Stimulated activated CD4-positive, alpha-beta T cell treated with anti-CD3 and anti-CD28 coated beads, Interleukin-12 subunit alpha, Interleukin-12 subunit beta, amount 100 ng/mL, for 24 hours (primary cell): ENCODE measurements at places on chromosomes 7 and 10.

DNA sequence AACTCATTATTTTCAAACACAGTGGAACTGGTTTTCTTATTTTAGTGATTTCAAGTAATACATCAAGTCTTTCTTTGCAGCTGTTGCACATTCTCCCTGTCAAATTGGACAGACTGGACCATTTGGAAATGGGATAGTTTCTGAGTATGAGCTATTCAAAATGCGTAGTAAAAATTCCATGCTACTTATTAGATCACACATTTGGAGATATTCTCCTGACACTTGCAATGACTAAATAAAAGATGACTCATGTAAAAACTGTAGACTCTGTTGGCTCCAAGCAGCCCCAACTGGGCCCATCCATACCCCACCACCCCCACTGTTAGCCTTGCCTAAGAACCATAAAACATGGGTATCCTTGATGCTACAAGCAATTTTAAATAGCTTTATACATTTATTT is 25.9 kb upstream of the BICC1 start:
- no peak for DNase-seq

DNA sequence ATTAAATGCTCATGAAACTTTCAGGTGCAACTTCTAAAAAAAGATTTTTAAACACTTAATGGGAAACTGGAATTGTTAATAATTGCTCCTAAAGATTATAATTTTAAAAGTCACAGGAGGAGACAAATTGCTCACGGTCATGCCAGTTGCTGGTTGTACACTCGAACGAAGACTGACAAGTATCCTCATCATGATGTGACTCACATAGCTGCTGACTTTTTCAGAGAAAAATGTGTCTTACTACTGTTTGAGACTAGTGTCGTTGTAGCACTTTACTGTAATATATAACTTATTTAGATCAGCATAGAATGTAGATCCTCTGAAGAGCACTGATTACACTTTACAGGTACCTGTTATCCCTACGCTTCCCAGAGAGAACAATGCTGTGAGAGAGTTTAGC is 79.3 kb downstream of the ITGB8 start:
- DNase-seq, result no peak

DNA sequence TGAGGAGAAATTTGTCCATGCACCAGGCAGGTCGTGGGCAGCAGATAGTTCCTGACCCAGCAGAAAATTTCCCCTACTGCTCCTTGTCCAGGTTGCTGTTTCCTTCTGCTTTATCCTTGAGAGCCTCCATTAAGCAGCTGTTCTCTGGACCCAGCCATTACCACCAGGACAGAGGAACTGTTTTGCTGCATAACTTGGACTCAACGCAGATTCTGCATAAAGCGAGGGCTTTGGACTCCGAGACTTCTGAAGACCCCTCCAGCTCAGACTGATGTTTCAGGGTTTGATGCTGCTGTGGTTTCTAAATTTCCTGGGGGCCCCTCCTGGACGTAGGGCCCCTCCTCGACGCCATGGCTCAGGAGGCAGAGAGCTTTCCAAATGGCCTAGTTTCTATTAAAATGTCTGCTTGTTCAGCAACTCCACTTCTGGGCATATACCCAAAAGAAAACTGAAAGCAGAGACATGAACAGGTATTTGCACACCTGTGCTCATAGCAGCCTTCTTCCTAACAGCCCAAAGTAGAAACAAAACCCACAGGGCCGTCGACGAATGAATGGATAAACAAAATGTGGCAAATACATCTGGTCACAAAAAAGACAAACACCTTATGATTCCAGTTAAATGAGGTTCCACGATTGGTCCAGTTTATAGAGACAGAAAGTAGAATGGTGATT is 28.3 kb upstream of the LMTK2 start:
- DNase-seq, result no peak

GRCh38 chr7:104927055-104927454 is 87.0 kb upstream of the KMT2E start:
- DNase-seq, result no peak

DNA sequence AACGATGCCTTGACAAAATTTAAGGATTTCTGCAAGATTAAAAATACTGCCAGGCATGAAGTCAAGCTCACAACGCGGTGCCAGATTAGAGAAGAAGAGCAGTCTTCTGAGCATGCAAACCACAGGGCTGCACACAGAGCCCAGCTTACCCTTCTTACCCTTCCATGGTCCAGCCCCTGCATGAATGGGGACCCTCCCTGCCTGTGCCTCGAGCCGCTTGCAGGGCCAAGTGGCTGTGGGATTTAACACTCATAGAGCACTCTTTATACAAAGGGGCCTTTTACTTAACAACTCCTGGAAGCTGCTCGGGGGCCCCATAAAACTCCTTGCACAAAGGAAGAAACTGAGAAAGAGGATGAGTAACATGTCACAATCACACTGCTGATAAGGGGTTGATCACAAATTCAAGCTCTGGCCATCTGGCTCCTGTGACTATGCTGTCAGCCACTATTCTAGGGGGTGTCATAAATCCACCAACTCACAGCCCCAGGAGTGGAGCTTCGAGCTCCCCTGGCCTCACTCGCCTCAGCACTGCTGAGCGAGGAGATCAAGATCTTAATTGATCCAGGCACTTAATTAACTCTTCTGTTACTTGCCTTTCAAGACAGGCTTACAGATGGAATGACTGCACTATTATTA is 514.8 kb downstream of the TNS3 start:
- no peak for DNase-seq

GRCh38 chr7:95687759-95688343 is 84.5 kb upstream of the DYNC1I1 start:
- DNase-seq, result no peak

GRCh38 chr10:128060341-128061250 is 65.6 kb downstream of the MKI67 start:
- DNase-seq, result no peak

- no peak for DNase-seq
Measured at GRCh38 chr7:1721047-1721690, 51.1 kb downstream of the ELFN1 start.

- no peak for DNase-seq
Measured at GRCh38 chr10:480498-480927, 209.0 kb downstream of the DIP2C start.

GRCh38 chr10:29947701-29948060 is 111.7 kb downstream of the JCAD start:
- no peak for DNase-seq

- DNase-seq, result no peak
Measured at GRCh38 chr10:115918812-115919211, 354.2 kb downstream of the GFRA1 start.

GRCh38 chr7:21407796-21408480 is 19.9 kb upstream of the SP4 start:
- DNase-seq, result no peak

DNA sequence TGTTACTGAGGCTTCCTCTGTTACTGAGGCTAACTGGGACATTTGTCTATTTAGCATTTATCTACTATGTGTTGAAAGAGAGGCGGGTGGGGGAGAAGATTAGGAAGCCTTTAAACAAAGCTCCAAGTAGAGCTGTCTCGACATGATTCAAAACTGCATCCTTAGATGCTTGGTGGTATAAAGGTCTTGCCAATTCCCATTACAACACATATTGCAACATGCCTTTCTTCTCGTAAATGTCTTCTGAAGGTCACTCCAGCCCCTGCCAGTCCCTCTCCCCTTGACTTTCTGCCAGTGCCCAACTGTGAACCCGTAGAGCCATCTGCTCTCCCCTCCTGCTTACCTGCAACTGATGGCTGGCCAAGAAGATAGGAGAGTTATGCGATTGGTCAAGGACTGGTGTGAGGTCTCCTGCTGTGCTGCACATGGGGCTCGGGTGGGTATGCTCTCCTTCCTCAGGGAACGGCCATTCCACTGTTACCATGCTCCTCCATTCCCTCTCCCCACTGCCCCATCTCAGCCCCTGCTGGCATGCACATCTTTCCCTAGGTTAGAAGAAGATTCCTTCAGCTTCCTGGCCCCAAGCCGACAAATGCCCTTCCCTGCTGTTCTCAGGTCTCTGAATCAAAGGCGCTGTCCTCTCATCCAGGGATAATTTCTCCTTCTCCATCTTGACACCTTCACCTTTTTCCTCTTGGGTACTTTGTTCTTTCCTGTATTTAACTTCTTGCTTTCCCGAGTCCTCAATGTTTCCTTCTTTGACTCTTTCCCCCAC is 43.6 kb upstream of the ZNF32 start:
- DNase-seq, result no peak

- DNase-seq, result no peak
Measured at GRCh38 chr10:49384268-49384953, 11.5 kb downstream of the DRGX start.

GRCh38 chr10:23293973-23294590 is 50.5 kb downstream of the C10orf67 start:
- no peak for DNase-seq

- no peak for DNase-seq
Measured at GRCh38 chr7:134184767-134185166, 57.6 kb downstream of the LRGUK start.

GRCh38 chr7:111785076-111785475 is 222.8 kb upstream of the IMMP2L start:
- DNase-seq, result no peak

DNA sequence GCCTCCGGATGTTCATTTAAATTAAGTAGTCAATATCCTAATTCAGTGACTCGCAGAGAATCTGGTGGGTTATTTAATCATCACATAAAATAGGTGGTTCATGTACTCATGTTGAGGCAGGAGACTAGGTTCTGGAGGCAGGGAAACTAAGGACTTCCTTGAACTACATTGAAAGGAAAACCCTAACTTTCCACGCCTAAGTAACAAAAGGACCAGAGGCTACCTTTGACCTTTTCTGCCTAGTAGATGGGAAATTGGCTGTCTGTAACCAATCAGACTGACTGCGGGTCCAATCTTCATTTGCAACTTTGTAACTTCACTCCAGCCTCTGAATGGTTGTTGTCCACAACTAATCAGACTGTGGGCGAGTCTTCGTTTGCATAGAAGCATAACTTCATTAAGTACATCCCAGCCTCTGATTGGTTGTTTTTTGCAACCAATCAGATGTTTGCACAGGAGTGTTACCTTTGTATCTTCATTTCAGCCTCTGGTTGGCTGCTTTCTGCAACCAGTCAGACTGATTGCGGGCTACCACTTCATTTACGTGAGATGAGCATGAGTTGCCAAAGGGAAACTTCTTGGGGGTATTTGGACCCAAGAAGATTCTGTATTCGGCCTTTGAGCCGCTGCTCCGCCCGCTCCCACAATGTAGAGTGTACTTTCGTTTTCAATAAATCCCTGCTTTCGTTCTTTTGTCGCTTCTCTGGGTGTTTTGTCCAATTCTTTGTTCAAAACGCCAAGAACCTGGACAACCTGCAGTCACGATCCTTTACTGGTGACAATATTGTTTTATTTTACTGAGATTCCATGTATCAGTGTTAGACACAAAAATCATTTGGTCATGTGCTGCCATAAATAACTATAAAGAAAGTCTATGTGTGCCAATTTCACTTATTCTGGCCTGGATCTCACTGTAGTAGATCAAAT is 1.7 kb upstream of the ST7 start:
- no peak for DNase-seq

DNA sequence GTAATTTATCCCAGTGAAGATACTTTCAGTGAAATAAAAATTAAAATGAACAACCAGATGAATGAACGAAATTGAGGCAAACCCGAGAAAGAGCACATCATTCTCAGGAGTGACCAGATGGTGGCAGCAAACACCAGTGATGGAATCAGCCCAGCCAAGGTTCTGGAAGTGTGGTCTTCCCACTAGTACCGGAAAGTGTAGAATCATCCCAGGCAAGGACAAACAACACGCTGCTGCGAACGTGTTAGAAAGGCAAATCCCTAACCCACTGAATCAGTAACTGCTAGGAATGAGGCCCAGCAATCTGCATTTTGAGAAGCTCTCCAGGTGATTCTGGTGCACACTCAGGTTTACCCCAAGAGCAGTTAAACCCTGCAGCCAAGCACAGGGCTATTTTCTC is 15.5 kb upstream of the SLC18A3 start:
- peak; percentile 23 for DNase-seq

GRCh38 chr7:46616636-46617035 is 695.6 kb upstream of the IGFBP3 start:
- DNase-seq, result no peak

GRCh38 chr10:48895803-48896195 is 43.8 kb downstream of the LRRC18 start:
- no peak for DNase-seq

GRCh38 chr7:135993950-135994349 is 16.8 kb upstream of the MTPN start:
- no peak for DNase-seq

- DNase-seq, result no peak
Measured at GRCh38 chr10:123096452-123096851, 39.3 kb upstream of the HMX3 start.

- DNase-seq, result no peak
Measured at GRCh38 chr10:113436851-113437250, 116.0 kb upstream of the HABP2 start.

DNA sequence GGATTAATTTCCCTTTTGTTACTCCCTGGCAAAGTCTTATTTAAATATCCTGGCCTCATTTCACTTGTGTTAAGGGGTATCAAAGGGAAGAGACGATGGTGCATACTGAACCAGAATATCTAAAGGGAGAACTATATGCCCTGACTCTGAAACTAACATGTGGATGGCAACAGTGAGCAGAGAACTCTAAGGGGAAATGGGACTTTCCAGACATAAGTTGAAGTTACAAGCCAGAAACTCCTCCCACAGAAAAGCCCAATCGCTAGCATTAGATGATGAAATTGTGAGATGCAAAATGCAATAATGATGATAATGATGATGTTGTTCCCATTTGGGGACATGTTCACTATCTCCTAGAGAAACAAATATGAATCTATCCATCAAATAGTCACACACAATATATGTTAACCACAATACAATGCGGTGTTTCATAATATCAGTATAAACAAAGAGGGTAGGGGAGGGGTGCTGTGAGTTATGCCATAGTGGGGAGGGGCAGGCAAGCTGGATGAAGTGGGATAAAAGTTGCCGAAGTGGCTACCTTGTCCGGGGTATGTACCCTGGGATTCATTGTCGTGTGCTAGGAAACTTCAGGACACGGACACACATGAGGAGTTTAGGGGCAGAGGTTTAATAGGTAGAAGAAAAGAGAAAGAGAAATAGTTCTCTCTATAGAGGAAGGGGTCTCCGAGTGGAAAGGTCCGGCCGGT is 37.1 kb downstream of the TMEM229A start:
- DNase-seq, result no peak

DNA sequence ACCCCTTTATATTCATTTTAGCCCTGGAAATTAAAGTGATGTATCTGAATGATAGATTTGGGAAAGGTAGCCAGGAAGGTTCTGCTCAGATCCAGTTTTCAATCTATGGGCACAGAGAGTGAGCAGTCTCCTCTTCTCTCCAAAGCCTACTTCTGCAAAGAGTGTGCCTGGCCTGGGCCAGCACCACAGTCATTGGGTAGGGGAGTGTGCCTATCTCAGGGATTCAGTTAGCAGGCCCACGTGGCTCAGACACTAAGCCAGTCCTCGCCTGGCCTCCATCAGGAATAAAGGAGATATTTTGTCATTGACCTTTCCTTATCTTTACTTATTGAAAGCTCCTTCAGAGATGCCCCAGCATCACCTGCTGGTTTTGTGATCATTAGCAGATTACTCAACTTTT is 215.8 kb upstream of the CCDC6 start:
- DNase-seq, result no peak

GRCh38 chr10:35399414-35400009 is 63.2 kb downstream of the CCNY start:
- no peak for DNase-seq
